ENCODE measurements at places on chromosomes 12 and 14. TPM values are rescaled to one million over a fixed set of nuclear protein-coding genes. Genes with fewer than 3 reads are reported as not detected.

- H3K4me3 ChIP-seq = peak overlapping the region; percentile 68
- no peaks in the 10 kb centered on the region for H3K36me3 ChIP-seq
- H3K4me1 ChIP-seq = peaks cover 47% of the 10 kb centered on the region
- H3K27ac ChIP-seq = peak overlapping the region; percentile 77
- H3K27me3 ChIP-seq = peaks cover 98% of the 10 kb centered on the region
These were observed 778 bp downstream of the AGAP2 start for GRCh38 chr12:57737467-57738460.

GRCh38 chr14:79294499-79294898 is 916.8 kb downstream of the DIO2 start:
- H3K27ac ChIP-seq = no peak overlapping the region
- no peaks in the 10 kb centered on the region for H3K36me3 ChIP-seq
- H3K4me3 ChIP-seq = no peak overlapping the region
- DNase-seq = no peak
- no peaks in the 10 kb centered on the region for H3K4me1 ChIP-seq

DNA sequence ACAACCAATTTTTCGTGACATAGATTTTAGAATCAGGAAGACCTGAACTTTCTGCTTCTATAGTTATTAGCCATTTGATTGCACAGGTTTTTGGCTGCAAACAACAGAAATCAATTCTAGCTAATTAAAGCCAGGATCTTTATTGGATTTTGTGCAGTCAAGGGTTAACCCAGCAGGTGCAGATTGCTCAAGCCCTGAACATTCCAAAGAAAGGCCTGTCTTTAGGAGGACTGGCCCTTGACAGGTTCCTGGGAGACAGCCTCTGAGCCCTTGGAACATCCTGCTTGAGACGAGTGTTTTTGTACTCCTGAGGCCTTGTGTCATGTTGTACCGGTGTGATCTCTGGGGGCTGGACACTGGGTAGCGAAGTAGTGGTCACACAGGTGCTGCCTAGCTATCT is 174.6 kb downstream of the PTCSC3 start:
- H3K36me3 ChIP-seq = no peaks in the 10 kb centered on the region
- no peaks in the 10 kb centered on the region for H3K4me1 ChIP-seq
- no peak for DNase-seq
- H3K27ac ChIP-seq = no peak overlapping the region
- H3K4me3 ChIP-seq = no peak overlapping the region

- H3K27me3 ChIP-seq = peaks cover 49% of the 10 kb centered on the region
- H3K4me1 ChIP-seq = no peaks in the 10 kb centered on the region
These were observed 13.2 kb downstream of the CLEC4E start for GRCh38 chr12:8527250-8528130.

- no peaks in the 10 kb centered on the region for H3K4me1 ChIP-seq
- H3K27me3 ChIP-seq = no peaks in the 10 kb centered on the region
- no peaks in the 10 kb centered on the region for H3K36me3 ChIP-seq
- H3K4me3 ChIP-seq = no peak overlapping the region
- no peak for DNase-seq
These were observed 519.3 kb downstream of the NOVA1 start for GRCh38 chr14:26078561-26078960.

- DNase-seq = no peak
- no peak overlapping the region for H3K4me3 ChIP-seq
- peaks cover 7% of the 10 kb centered on the region for H3K4me1 ChIP-seq
- no peak overlapping the region for H3K27ac ChIP-seq
- H3K27me3 ChIP-seq = no peaks in the 10 kb centered on the region
These were observed 121.4 kb upstream of the PCED1B start for GRCh38 chr12:46958053-46958452.

Gene ESR2
- total RNA-seq = 1.0 TPM

DNA sequence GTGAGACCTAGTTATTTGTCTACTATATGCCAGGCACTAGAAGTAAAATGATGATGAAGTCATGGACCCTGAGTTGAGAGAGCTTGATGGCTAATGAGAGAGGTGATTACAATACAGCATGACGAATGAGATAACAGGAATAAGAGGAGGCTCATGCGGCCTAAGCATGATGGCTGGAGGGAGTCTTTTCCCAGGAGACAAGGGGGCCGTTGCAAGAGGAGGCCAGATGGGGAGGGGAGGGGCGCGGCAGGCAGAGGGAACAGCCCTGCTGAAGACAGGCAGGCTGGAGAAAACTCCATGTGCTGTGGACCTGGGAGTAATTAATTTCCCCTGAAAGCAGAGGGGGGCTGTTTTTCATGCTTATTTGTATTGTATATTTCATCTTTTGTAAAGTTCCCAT is 144.7 kb upstream of the RFLNA start:
- H3K27me3 ChIP-seq = peaks cover 24% of the 10 kb centered on the region
- no peak overlapping the region for H3K27ac ChIP-seq
- H3K4me3 ChIP-seq = no peak overlapping the region
- no peaks in the 10 kb centered on the region for H3K36me3 ChIP-seq

All from left ventricle myocardium inferior (tissue), 1 donor.